NCI-H2107 (cell line): ENCODE measurements at places on chromosomes 2 and 18.

GRCh38 chr18:63207143-63207790 lies 112.3 kb downstream of the BCL2 start:
- DNase-seq = peak; percentile 79

DNA sequence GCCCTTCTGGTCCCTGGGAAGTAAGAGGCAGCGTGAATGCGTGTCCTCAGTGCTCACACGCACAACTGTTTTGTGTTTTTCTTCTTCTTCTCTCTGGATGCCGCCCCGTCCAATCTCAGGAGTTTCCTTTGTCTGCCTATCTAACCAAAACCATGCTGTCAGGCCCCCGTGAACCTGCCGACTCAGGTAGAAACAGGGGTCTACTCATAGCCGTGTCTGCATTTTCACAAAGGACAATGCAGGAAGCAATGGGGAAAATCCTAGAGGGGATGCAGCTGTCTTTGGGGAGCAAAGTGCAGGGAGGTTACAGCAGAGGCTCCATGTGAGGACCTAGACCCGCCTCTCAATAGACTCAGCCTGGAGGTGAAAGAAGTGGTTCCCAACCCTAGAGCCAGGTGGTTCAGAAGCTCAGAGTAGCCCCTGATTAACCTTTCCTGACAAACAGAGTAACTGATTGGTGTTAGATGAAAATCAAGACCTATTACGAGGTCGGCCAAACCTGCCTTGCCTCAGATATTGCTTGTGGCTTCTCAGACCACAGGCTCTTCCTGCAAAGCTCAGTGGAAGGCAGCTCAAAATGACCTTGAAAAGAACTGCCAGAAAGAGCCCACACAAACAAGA lies 49.3 kb downstream of the CD226 start:
- no peak for DNase-seq

- DNase-seq = no peak
These were observed 108.6 kb downstream of the STRN start for GRCh38 chr2:36857713-36858112.

DNA sequence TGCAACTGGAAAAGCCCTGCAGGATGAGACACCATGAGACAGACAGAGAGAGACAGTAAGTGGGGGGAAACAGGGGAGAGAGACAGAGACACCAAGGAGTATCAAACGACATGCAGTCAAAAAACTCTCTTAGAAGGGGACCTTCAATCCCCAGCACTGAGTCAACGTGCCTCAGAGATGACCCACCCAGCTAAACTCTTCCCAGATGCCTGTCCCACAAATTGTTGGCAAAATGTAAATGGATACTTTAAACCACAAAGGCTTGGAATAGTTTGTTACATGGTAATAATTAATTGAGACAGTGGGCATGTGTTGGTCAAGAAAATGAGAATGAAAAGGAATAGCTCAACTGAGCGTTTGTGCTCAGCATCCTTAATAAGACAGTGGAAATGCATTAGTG lies 98.3 kb downstream of the GRB14 start:
- no peak for DNase-seq

- DNase-seq = no peak
These were observed 147.9 kb downstream of the MGAT5 start for GRCh38 chr2:134401789-134402188.

- no peak for DNase-seq
These were observed 21.3 kb upstream of the COPS8 start for GRCh38 chr2:237064203-237065070.

- DNase-seq = no peak
These were observed 11.0 kb upstream of the CHAC2 start for GRCh38 chr2:53756644-53757043.

- DNase-seq = no peak
These were observed 6.1 kb upstream of the GMPPA start for GRCh38 chr2:219492575-219492974.

- no peak for DNase-seq
These were observed 118.7 kb downstream of the LYPD6B start for GRCh38 chr2:149156971-149157740.

GRCh38 chr2:44582363-44583008 lies 220.7 kb downstream of the CAMKMT start:
- no peak for DNase-seq

GRCh38 chr2:208251098-208251497 lies 3.8 kb downstream of the IDH1 start:
- no peak for DNase-seq

GRCh38 chr2:235539773-235540172 lies 45.9 kb downstream of the AGAP1 start:
- no peak for DNase-seq

DNA sequence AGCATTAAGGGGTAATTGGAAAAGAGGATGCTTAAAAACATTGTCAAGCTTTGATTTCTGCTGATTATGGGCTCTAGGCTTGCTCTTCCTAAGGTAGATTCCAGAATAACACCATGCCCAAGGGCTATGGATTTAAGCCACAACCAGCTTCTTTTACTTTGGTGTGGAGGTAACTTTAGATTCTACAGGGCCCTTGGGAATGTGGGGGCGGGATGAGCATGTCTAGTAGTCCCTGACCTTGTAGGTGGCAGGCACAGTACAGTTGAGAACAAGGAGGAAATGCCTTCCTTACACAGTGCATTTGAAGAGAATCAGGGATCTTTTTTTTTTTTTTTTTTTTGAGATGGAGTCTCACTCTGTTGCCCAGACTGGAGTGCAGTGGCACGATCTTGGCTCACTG lies 364.2 kb downstream of the NYAP2 start:
- no peak for DNase-seq

DNA sequence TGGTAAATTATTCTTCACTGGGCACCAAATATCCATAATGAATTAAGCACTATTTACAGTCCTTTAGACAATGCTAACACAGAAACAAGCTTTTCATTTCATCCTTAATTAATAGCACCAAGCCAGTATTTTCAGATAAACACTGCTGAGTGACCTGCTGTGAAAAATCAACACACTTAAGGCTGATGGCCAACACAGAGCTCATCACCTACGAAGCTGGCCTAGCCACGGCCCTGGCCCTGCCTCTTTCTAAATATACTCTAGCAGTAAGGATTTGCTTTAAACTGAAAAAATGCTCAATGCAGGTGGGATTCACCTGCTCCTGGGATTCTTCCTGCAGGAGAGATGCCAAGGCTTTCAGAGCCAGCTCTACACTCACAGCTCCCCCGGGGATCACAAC lies 18.4 kb downstream of the CYB5A start:
- no peak for DNase-seq

- DNase-seq = no peak
These were observed 85.0 kb downstream of the USP40 start for GRCh38 chr2:233481368-233482142.

DNA sequence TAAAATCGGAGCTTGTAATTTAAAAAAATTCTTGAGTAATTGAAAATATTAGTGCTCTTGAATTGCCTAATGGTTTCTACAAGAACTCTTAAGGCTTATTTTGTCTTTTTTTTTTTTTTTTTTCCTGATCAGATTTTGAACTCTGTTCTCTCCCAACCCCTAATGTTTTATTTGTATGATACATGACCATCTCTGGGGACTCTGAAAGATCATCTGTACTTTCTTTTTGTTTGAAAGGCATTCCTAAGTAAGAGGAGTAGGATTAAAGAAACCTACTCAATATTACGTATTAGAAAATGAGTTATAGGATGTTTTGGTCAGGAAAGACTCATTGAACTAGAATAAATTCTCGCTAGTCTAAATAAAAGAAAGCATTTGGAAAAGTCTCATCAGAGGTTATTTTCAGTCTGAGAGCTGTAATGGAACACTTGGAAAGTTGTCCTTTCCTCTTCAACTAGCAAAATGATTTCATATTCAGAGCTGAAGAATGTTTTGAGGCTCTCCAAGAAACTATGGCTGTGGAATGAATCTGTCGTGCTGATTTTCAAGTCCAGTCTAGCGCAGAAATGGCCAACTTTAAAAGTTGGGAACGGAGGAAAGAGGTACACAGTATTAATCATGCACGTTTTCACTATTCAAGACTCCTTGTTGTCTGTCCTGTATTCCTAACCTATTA lies 182.7 kb downstream of the PRPF40A start:
- DNase-seq = no peak

DNA sequence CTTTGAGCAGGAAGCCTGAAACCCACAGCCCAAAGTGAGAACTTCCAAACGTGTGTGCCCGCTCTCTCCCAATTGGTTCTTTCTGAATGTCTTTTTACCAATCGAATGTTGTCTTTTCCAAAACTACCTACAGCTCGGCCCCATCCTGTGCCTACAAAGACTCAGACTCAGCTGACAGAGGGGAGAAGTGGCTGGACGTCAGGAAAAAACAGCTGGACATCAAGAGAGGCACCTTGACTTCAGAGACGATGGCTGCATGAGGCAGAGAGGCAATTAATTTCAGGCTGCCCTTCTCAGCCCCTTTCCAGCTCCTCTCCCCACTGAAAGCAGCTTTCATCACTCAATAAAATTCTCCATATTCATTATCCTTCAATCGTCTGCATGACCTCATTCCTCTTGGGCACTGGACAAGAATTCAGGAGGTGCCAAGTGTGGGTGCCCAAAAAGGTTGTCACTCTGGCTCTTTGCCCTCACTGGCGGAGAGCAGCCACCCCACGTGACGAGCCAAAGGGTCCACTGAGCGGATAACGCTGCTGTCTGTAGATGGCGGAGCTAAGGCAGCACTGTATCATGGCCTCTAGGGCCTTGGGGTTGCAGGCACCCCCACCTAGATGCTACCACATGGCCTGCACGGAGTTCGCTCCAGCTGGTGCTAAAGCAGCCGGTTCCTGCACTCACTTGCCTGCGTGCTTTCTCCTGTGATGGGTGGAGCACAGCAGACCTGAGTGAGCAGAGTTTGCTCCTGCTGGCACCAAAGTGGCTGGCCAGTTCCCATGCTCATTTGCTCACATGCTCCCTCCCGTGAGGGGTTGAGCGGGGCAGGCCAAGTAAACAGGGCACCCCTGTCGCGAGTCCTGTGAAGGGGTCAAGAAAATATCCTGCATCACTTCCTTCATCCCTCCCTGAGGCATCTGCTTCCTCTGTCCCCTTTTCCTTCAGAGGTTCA lies 37.9 kb downstream of the FAM210A start:
- no peak for DNase-seq

DNA sequence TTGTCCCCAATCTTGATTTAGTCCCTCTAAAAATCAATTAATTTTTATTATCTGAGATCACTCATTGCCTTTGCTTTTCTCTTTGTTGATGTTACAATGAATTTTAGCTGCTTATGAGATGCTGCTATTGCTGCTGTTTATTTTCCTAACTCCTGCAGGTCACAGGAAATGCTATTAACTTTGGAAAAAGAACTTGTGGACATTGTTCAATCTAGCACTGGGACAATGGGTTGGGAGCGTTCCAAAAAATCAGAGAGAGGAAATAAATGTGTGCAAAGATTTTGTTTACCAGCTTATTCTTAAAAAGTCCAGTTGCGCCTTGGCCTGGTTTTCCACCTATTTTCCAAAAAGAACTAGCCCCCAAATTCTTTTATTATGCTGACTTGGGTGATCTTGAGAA lies 268.3 kb downstream of the PTH2R start:
- DNase-seq = no peak
